ENCODE measurements at places on chromosomes 3 and 15.

GRCh38 chr15:55649058-55649423 lies 60.9 kb upstream of the PYGO1 start:
- no peak overlapping the region for H3K27ac ChIP-seq
- H3K4me1 ChIP-seq = no peaks in the 10 kb centered on the region
- no peaks in the 10 kb centered on the region for H3K36me3 ChIP-seq
- DNase-seq = no peak

GRCh38 chr3:129979905-129980304 lies 5.4 kb downstream of the TRH start:
- no peak overlapping the region for H3K4me3 ChIP-seq
- peaks cover 4% of the 10 kb centered on the region for H3K4me1 ChIP-seq
- DNase-seq = no peak
- peaks cover 30% of the 10 kb centered on the region for H3K27me3 ChIP-seq

- no peak overlapping the region for H3K4me3 ChIP-seq
- peaks cover 21% of the 10 kb centered on the region for H3K27me3 ChIP-seq
- H3K36me3 ChIP-seq = no peaks in the 10 kb centered on the region
- H3K27ac ChIP-seq = no peak overlapping the region
- DNase-seq = no peak
Measured at GRCh38 chr15:73026511-73027054, 25.7 kb upstream of the NEO1 start.

DNA sequence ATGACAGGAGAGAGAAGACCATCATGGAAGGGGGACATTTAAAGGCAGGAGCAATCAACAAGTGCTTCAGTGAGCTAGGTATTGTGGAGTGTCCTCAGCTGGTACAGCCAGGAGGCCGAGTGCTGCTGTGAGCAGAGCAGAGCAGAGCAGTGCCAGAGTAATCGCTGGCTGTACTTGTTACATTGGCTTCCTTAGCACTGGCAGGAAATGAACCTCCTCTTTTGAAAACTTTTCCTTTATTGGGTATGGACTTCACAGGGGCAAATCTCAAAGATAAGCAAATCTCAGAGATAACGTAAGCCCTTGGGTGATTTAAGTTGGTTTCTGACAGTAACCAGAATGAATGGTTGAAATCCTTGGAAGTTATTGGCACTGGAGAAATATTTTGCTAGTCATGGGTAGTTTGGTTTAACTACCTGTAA lies 2.1 kb downstream of the SH3GL3 start:
- H3K4me3 ChIP-seq = no peak overlapping the region
- no peaks in the 10 kb centered on the region for H3K36me3 ChIP-seq
- DNase-seq = no peak
- no peak overlapping the region for H3K27ac ChIP-seq
- H3K27me3 ChIP-seq = peaks cover 43% of the 10 kb centered on the region

- H3K36me3 ChIP-seq = no peaks in the 10 kb centered on the region
- H3K27me3 ChIP-seq = no peaks in the 10 kb centered on the region
- DNase-seq = no peak
- no peak overlapping the region for H3K27ac ChIP-seq
- no peak overlapping the region for H3K4me3 ChIP-seq
Measured at GRCh38 chr3:153113541-153113940, 48.5 kb upstream of the RAP2B start.

GRCh38 chr3:32848215-32848614 lies 30.4 kb downstream of the TRIM71 start:
- no peak for DNase-seq
- H3K4me1 ChIP-seq = peaks cover 3% of the 10 kb centered on the region
- H3K4me3 ChIP-seq = no peak overlapping the region
- no peaks in the 10 kb centered on the region for H3K36me3 ChIP-seq
- H3K27me3 ChIP-seq = peaks cover 9% of the 10 kb centered on the region

DNA sequence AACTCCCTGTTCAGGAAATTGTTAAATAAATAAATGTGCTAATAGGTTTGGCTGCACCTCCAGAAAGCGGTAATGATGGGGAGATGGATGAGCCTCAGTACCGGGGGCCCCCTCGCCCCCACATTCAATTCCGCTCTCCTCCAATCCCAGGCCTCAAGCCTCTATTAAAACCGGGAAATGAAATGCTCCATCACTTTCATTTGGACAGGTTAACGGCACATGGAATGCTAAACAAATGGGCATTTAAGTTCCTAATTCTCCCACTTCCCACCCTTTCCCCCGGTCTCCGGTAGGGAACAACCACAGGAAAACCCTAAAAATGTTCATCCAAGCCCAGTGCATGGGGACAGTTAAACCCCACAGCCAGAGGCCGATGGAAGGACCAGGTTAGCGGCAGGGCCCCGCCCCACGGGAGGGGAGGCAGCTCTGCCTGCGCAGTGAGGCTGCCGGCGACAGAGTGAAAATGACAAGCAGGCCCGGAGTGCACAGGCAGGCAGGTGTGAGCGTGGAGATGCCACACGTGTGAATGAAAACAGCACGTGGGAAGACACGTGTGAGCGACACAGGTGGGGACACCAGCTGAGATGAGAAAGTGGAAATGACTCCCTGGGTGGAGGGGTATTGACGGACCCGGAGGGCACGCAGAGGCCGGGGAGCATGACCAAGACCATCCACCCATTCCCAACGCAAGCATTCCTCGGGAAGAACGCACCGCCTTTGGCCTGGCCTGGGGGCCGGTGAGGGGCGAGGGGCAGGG lies 28.1 kb downstream of the RNU5B-1 start:
- no peaks in the 10 kb centered on the region for H3K4me1 ChIP-seq
- peaks cover 2% of the 10 kb centered on the region for H3K27me3 ChIP-seq
- no peak for DNase-seq
- H3K4me3 ChIP-seq = no peak overlapping the region

Data from activated CD8-positive, alpha-beta T cell treated with anti-CD3 and anti-CD28 coated beads, Interleukin-2, amount 10 ng/mL, durations not matched to agents 7 days and 5 days (primary cell).